ENCODE measurements at places on chromosomes 7 and 10.

DNA sequence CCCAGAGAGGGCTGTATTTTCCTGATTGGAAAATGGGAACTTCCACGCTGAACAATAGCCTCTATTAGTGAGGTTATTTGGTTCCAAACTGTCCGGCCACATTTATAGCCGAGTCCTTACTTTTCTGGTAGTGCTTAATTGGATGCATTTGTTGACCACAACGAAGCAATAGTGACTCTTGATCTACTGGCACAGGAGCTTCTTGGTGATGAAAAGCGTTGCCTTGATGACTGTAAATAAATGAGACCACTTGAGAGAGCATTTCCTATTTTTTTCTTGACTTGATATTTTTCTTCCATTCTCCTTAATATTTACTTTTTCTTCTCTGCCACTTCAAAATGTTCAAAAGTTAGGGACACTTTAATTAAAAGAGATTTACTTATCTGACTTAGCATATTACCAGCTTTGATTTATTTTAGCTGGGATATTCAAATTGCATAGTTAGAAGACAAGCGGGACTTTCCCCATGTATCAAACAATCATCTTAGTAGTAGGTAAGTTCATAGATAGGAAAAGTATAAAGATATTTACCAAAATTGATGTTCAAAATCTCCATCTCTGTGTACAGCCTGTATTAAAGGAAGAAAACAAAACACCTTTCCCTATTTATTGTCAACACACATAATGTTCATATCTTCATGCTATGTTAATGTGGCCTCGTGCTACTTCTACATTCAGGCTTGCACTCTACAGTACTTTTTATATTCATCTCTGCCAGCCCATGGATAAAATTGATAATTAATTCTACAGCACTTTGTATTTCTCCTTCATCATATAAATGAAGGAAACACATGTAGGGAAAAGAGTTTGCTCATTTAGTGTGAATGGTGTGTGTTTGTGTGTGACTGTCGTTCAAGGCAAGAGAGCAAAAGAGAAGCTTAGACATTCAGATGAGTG, 5.1 kb upstream of the SP8 start:
- no peak for DNase-seq

- no peak for DNase-seq
Measured at GRCh38 chr10:117311261-117311660, 64.0 kb downstream of the PDZD8 start.

- DNase-seq, result no peak
Measured at GRCh38 chr7:77370606-77371005, 45.5 kb downstream of the GSAP start.

GRCh38 chr7:91126762-91127161, 137.5 kb upstream of the FZD1 start:
- no peak for DNase-seq

GRCh38 chr10:1870491-1870890, 133.2 kb upstream of the ADARB2 start:
- no peak for DNase-seq

DNA sequence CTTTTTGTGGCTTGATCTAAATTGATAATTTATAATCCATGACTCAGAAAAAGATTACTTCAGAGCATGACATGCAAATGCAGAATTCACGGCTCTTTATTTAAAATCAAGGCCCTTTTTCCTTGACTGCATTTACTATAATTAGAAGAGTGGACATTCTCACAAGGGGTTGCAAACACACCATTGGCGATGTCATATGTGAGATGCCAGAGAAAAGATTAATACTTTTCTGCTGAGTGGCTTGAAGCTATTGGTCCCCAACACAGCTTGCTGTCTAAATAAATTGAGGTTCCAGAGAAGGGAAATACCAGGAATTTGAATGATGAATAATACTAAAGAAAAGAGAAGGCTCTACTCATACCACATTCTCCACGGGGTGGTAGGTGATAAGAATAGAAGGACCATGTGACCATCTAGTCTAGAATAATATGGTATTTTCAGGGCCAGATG, 78.7 kb upstream of the ARID5B start:
- DNase-seq, result no peak

- no peak for DNase-seq
Measured at GRCh38 chr7:129264534-129264933, 39.7 kb downstream of the AHCYL2 start.

- peak; percentile 51 for DNase-seq
Measured at GRCh38 chr7:29281782-29282541, 87.4 kb downstream of the CHN2 start.

GRCh38 chr10:49505076-49505475, 33.8 kb downstream of the ERCC6 start:
- no peak for DNase-seq

DNA sequence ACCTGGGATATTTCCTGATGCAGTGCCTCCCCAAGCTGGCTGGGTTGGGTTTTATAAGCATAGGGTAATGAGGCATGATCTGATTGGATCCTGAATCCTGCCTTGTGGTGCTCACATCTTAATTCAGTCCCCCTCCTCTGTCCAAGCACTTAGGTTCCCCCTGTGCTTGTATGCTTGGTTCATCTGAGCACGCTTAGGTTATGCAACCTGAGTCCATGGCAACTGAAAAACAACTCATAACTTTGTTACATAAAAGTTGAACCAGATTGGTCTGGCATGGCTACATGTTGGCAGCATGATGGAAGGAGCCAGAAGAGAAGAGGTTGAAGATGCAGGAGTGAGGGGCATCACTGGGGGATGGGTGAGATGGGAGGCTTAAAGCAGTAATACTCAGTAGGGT, 57.3 kb upstream of the OSBPL3 start:
- no peak for DNase-seq

DNA sequence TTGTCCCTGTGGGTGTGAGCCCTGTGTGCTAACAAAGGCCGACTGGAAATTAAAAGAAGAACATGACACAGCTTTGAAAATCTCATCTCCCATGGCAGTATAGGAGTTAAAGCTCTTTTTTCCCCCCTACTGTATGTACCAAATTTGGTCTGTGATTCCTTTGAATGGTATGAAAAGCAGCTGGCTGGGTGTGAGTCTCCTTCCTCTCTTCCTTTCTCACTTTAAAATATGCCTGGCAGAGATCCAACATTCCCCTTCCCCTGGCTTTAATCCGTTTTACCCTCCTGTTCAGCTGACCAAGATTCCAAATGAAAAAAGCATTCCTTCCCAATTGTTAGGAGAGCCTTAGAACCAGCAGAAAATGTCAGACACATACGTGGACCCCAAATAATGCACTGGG, 225.0 kb upstream of the CELF2 start:
- no peak for DNase-seq

GRCh38 chr7:1555813-1556543, at the start of gene TMEM184A:
TSS of gene TMEM184A (minus strand) at chr7:1556205. CDS start at chr7:1555484, 721 bp downstream.
- DNase-seq, result peak; percentile 83

DNA sequence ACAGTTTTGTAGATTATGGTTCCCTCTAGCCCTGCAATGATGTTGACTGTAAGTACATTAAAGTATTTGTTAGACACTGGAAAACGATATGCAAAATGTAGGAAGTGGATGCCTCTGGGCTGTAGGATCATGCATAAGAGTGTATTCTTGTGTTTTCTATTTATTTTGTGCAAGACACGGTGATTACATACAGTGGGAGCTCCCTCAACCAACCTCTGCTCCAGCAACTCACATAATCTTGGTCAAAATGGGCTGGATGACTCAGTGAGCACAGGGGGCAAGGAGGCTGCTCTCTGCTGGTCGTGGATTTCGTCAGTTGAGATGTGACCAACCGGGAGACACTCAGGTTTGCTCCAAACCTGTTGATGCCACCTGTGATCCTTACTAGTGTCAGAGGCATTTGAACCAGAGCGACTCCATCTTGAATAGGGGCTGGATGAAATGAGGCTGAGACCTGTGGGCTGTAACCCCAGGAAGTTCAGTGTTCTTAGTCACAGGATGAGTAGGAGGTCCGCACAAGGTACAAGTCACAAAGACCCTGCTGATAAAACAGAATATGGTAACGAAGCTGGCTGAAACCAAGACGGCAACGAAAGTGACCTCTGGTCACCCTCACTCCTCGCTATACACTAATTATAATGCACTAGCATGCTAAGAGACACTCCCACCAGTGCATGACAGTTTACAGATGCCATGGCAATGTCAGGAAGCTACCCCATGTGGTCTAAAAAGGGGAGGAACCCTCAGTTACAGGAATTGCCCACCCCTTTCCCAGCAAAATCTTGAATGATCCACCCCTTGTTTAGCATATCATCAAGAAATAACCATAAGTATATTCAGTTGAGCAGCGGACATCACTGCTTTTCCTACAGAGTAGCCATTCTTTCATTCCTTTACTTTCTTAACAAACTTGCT, 56.4 kb upstream of the FAM20C start:
- DNase-seq, result no peak

- DNase-seq, result no peak
Measured at GRCh38 chr7:37518266-37518665, 69.6 kb upstream of the ELMO1 start.

GRCh38 chr7:88201305-88201704, 18.5 kb downstream of the SRI start:
- DNase-seq, result no peak

GRCh38 chr10:58023341-58024073, 244.2 kb downstream of the IPMK start:
- DNase-seq, result no peak

GRCh38 chr7:16712916-16713315, 40.6 kb upstream of the TSPAN13 start:
- DNase-seq, result no peak

DNA sequence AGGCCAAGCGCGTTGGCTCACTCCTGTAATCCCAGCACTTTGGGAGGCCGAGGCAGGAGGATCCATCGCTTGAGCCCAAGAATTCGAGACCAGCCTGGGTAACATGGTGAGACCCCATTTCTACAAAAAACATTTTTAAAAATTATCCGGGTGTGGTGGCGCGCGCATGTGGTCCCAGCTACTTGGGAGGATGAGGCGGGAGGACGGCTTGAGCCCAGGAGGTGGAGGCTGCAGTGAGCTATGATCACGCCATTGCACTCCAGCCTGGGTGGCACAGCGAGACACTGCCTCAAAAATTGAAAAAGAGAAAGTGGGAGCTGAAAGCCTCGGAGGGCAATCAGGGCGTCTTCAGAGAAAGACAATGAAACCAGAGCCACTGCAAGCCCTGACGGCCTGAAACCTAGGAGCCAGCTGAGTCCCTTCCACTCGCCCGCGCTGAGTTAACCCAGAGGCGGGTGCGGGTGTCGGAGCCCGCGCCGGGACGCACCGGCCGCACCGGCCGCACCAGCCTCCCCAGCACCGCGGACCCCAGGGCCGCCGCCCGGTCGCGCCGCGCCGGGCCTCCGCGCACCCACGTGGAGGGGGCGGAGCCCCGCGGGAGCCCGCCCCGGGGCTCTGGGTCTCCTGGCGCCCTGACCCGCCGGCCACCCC, 22.4 kb downstream of the ZFAND2A start:
- no peak for DNase-seq

DNA sequence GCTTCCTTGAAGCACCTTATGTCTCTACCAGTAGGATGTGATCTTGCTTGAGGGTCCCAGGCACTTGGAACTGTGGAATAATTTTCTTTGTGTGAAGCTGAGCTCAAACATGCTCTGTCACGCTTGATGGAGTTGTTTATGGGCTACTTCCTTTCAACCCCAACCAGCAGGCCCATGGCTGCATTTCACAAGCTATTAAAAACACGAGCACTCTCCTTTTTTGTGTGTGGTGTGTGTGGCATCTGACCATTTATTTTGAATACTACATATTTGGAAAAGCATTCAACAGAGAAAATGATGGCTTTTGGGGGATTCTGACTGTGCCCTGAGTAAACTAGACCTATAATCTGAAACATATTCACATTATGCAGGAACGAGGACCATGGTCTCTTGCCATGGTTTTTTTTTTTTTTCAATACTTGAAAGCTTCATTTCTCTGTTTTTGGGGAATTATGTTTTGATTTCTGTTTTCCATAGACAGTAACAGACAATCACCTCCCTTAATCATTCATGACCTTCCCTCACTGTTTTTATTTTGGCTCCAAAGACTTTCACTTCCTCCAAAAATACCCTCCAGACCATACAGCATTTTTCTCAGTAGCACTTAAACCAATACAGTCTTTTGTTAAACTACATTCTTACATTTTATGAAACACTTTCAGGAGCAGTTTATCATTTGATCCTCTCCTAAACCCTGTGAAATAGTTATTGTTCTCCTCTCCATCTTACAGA, 233.6 kb upstream of the BMPER start:
- no peak for DNase-seq

DNA sequence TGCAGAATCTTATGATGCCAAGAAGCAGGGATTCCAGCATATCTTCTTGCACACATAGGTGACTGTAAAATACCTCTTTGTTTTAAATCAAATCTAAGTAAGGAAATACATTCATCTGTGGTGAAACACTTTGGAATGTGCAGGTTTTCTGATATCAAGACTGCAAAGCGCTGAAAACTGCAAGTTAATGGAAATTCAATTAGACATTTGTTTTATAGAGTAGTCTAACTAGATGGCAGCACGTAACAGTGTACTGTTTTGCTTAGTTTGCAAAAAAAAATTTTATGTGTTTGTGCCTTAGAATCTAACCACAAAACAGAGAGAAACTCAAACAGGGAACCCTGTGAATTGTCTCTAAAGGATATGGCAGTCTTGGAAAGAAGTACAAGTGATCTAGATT, 259.2 kb downstream of the HDAC9 start:
- DNase-seq, result no peak

- no peak for DNase-seq
Measured at GRCh38 chr10:1345368-1345767, 289.2 kb downstream of the WDR37 start.

DNA sequence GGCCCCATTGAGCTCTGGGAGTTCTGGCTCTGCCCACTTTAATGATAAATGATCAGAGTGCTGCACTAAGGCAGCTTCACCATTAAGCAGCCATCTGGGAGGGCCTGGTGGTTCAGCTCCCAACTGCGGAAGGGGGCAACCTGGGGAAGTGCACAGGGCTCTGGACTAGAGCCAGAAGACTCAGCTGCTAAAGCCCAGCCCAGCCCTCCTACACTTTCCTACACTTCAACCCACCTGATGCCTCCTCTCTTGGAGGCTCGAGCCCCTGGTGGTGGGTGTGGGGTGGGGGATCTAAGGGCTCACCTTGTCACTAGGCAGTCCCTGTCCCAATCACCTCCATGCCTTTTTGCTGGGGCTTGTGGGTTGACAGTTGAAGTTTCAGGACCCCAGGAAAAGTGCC, 60.6 kb upstream of the ANTXRL start:
- no peak for DNase-seq

DNA sequence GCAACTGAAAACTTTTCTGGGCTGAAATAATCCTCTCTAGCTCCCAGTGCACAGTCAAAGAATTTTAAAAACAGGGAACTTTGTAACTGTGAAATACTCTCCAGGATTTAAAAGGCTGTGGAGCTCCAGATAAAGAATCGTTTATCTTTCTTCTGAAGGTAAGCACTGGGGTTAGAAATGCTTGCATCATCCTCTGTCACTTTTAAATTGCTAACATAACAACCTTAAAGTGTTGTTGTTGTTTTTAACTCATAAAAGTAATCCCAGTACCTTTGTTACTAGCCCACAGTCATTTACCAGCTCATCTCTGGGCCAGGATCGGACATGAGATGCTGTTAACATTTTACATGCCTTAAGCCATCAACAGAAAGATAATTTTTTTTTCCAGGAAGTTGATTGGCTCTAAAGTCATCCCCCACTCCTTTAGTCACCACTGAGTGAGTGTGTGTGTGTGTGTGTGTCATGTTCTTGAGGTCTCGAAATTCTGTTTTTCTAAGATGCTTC, at the start of gene SLC39A12:
TSS of gene SLC39A12 (plus strand) at position 51 of the 504 bp plus-strand sequence. CDS start 1,359 bp downstream, outside the sequence.
- DNase-seq, result no peak

- DNase-seq, result peak; percentile 76
Measured at GRCh38 chr7:130421684-130422083, 19.1 kb downstream of the CEP41 start.

Data from NCI-H1417 treated with DMSO at 0.1 percent for 48 hours (cell line).